ENCODE measurements at places on chromosomes 13 and 19.
A peak's percentile ranks its signal among the peaks of the same experiment; 100 is the strongest.

- no peak for DNase-seq
Measured at GRCh38 chr13:98524391-98524790, 52.5 kb downstream of the STK24 start.

DNA sequence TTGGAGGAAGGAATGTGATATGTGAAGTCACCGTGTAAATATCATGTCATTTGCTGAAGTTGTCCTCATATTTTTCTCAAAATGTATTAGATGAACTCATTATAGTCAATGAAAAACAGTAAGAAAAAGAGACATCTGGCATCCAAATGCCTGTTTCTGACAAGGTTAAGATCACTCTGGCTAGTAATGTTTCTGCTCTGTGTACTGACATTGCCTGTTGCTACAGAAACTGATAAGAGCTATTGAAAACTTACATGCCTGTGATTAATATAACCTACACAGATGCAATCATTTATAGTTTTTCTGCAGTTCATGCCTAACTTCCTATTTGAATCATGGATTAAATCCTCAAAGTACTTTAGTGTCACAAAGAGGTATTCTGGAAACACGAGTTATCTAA, 249.8 kb downstream of the NBEA start:
- peak; percentile 56 for DNase-seq

GRCh38 chr19:56350416-56351045, 35.9 kb upstream of the ZSCAN5A start:
- peak; percentile 49 for DNase-seq

- no peak for DNase-seq
Measured at GRCh38 chr13:111171629-111172028, 56.5 kb downstream of the ARHGEF7 start.

DNA sequence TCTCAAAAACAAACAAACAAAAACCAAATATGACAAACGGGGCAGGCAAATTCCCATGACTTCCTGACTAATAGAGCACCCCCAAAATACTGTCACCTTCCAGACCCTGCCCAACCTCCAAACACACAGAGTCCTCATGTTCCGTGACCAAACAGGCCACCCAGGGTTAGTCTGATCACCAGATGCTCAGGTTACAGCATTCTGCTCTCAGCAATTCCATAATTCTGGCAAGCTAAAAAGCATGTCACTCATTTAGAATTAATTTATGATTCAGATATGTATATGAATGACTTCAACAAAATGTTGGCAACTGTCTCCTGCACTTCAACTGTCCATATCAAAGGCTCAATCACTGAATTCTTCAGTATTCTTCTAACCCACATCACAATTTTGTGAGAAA, 52.4 kb downstream of the ZIC5 start:
- no peak for DNase-seq

- DNase-seq = peak; percentile 55
Measured at GRCh38 chr19:54029930-54030490, 33.7 kb downstream of the VSTM1 start.

DNA sequence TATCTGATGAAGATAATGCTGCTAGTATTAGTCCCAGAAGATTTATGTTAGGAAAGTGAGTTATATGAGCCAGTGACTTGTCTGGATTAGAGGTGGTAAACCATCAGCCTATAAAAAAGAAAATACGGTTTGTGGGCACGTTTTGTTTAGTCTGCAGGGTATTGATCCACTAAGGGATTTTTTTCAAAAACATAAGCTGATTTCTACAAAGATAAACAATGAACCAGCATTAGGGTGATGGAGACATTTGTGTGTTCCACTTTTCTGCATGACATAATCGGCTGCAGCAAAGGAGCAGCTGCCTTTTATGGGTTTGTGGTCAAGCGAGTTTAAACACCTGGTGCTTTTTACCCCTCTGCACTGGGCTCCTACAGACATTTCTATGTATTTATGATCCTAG, 836.4 kb upstream of the GPC6 start:
- DNase-seq = no peak

- DNase-seq = no peak
Measured at GRCh38 chr13:24068472-24068871, 92.0 kb upstream of the SPATA13 start.

- DNase-seq = no peak
Measured at GRCh38 chr19:5153601-5154128, 184.8 kb downstream of the KDM4B start.

- peak; percentile 42 for DNase-seq
Measured at GRCh38 chr13:48585456-48585840, 52.6 kb upstream of the RCBTB2 start.

DNA sequence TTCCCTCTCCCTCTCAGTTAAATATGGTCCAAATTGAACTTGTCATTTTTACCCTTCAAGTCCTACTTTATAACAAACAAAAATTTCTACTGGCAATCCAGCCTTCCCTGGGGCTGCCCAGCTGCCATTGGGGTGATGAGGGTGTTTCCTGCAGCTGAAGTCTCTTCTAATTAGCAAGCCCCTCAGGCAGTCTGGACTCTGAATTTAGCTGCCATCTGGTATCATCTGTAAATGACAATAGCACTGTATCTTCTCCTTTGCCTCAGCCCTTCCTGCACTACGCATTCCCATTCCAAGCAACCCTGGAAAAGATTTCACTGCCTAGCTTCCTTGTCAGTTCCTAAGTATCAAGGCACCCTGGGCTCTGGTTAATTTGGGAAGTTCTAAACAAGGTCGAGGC, 331.1 kb upstream of the KLF12 start:
- no peak for DNase-seq

GRCh38 chr19:3119693-3120380, 16.0 kb upstream of the GNA15 start:
- no peak for DNase-seq

- DNase-seq = no peak
Measured at GRCh38 chr13:23743278-23744076, 145.7 kb downstream of the MIPEP start.

GRCh38 chr19:30450835-30451321, 78.7 kb downstream of the ZNF536 start:
- DNase-seq = peak; percentile 34

GRCh38 chr13:107301724-107302374, 733.9 kb upstream of the ARGLU1 start:
- DNase-seq = no peak

GRCh38 chr13:25874064-25874737, 177.6 kb downstream of the SHISA2 start:
- no peak for DNase-seq

DNA sequence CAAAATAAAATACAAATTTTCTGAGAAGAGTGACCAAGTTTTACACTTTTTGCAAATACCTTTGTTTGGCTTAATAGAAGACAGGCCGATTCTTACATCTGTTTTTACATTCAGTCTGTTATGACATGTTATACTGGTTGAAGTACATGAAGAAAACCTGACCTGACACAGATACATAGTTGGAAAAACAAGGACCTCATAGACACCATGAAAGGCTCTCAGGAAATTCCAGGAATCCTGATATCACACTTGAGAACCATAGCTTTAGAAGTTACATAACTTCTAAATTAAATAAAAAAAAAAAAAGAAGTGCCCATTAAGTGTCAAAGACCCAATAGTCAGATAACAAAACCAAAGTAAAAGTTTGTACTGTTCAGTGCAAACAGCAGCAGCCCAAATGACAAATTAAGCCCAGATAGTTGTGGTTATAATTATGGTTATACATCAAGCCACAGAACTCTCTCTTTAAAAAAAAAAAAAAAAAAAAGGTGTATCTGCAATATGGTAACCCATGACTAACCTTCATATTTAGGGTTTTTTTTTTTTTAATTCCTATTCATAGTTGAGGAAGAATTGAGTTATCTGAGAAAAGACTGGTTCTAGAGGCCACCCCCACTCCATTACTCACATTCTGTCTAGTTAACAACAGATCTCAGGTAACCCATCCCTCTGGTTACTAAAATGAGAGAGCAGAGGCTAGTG, 19.8 kb downstream of the RBM26 start:
- DNase-seq = no peak

DNA sequence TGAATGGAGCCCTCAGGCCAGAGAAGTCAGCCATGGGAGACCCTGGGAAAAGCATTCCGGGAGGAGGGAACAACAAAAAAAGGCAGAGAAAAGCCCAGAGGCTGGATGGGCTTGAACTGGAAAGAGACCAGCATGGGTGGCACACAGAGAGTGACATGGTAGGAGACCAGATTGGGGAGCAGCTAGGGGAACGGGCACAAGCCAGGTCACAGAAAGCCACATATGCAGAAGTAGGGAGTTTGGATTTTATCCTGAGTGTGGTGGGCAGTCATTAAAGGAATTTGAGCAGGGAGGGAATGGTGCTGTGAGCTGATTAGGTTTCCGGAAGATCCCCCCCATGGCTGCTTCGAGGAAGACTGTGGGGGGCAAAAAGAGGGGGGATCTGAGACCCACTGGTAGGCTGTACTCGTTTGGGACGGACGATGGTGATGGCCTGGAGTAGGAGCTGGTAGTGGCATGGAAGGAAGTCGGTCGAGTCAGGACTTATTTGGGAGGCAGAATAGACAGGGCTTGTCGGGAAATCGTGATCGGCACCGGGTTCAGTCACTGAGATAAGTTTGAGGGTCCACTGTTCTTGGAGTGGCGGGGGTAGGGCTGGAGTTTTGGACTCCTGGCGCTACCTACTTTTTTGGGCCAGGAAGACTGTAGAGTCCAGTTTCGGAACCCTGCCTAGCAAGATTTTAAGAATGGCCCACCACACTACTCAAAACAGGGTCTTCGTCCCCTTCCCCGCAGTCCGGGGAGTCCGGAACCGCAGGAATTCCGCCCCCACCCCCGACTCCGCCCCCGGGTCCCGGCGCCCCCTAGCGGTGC, 949 bp downstream of the SERTAD1 start:
- peak; percentile 18 for DNase-seq

DNA sequence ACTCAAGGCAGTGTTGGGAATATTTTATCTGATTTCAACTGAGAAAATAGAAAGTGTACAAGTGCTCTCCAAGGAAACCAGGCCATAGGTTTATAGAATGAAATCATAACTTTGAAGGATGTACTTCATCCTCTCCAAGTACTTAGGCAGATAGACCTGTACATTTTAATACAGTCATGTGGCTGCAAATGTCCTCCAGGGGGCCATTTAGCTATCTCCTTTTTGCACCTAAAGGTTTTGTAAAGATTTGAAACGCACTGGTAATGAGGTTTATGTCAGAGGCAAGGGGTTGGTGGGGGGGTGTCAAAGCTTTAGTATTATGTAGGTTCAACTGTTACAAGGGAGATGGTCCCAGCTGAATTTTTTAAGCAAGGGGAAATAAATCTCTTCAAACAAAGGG, 364.4 kb downstream of the DCT start:
- no peak for DNase-seq

DNA sequence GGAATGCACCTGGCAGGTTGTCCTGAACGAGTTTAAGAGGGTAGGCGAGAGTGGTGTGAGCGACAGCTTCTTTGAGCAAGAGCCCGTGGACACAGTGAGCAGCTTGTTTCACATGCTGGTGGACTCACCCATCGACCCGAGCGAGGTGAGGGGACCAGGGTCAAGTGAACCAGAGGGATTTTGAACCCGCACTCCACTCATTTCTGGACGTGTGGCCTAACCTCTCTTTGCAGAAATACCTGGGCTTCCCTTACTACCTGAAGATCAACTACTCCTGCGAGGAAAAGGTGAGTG, 1.7 kb downstream of the CATSPERG start:
- no peak for DNase-seq

- DNase-seq = no peak
Measured at GRCh38 chr13:67880916-67881315, 650.8 kb upstream of the PCDH9 start.

DNA sequence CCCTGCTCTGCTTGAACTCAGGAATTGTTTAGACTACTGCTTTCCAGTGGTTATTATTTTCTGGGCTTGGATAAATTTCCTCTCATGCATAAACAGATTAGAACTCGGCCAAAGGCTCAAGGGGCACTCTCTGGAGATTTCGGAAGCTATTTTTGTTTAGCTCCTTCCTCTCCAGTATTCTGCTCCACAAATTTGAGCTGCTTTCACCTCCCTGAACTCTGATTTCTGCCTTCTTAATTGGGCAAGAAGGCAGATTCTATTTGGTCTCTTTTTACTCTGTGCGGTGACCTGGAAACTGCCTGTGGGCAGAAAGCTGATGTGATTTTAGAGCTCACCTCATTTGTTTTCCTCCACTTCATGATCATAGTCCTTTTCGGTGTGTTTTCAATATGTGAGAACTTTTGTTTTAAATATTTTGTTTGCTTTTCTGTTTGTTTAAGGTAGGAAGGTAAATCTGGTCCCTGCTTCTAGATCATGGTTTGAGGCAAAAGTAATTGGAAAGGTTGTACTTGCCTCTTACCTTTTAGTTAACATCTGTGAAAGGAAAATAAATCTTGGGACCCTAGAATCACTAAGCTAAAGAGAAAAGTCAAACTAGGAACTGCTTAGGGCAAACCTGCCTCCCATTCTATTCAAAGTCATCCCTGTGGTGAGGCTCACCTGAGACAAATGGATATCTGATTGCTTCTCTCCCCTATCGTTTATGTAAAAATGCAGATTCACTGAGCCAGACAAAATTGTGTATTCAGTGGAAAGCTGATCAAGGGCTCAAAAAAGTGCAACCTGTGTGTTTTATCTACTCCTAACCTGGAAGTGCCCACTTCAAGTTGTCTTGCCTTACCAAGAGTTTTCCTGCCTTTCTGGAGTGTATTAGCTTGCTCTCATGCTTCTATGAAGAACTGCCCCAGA, 714.7 kb upstream of the PCDH20 start:
- DNase-seq = no peak

Measured in AG10803 (cell line).